ENCODE measurements at places on chromosomes 7 and 10.

DNA sequence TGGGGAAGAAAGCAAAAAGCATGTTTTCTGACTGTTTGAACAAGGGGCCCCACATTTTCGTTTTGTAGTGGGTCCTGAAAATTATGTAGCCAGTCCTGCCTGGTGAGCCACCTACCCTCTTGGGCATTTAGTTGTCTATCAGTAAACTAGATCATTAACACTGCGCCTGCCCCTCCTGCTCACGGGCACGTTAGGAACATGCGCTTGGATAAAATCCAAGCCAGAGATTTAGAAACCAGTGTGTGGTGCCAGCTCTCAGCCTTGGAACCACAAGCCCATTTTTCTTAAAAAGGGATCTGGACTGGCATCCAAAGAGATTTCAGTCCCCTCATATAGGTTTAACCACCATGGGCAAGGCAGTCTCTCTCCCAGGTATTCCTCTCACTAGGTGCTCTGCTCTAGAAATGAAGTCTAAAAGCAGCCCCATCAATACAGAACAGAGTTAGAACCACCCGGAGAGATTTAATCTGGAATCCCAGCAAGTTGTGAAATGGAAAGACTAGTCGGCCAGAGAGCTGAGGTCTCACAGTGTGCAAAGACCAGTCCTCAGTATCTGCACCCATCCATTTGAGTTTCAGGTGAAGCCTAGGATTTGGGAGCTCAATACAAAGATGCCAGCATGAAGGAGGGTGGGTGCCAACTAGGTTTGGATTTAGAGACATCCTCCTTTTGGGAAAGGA is 123.9 kb upstream of the TCF7L2 start:
- no peak for DNase-seq

- no peak for DNase-seq
Observed at GRCh38 chr10:71747551-71748523, 25.5 kb downstream of the VSIR start.

DNA sequence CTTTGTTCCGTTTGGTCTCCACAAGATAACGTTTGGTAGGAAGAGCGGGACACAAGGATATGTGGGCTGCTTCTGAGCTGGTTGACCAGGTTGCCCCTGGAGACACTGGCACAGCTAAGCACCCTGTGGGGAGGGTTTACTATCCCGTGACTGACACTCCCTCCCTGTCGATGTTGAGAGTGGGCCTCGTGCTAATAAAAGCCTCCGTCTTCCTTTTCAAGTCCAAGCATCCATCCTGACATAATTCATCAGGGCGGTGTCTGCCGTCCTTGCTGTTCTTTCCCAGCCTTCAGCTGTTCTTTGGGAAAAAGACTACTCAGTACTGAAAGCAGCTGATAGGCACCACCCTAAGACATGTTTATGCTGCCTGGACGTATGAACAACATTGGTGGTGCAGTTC is 49.6 kb downstream of the SHH start:
- DNase-seq = no peak

DNA sequence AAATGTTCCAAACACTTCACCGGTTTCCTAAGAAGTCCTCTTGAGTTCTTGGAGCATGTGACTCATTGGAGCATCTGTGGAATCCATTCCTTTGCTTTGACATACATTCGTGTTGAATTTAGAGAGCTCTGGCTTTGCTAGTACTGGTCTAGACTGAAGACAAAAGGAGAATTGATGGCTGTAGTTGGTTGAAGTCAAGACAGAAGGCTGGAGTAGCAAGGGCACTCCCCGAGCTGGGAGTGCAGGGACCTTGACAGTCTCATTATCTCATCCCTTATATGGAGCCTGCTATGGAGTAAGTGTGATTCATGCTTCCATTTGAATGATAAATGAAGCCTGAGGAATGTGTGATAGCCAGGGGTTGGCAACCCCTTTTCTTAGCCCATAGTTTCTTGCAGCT is 1249.1 kb downstream of the TYW1 start:
- DNase-seq = no peak

DNA sequence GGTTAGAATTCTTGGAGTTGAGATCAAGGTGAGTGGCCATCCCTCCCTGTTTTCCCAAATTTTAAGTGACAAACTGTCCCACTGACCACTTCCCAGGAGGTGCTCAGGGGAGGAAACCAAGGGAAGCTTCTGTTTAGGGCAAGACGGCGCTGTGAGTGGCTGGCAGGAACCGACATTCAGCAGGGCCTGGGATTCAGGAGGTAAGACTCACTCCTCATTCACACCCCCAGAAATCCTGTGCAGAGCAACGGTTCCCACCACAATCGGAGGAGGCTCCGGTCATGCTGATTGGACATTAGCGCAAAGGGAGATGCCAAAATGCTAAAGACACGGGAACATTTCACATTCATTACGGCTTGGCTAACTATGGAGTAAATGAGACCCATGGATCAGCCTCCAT is 200.9 kb downstream of the GRID1 start:
- DNase-seq = no peak

DNA sequence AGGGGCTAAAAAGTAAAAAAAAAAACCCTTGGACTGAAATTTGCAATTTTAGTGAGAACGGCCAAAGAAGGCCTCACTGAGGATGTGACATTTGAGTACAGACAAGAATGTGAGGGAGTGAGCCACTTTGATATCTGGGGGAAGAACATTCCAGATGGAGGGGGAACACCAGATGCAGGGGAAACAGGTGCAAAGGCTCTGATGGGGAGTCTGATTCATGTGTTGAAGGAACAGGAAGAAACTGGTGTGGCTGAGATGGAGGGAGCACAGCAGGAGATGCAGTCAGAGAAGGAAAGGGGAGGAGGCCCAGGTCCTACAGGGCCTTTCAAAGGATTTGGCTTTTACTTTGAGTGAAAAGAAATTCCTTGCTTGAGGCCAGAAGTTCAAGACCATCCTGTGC is 615.7 kb upstream of the NRP1 start:
- no peak for DNase-seq

DNA sequence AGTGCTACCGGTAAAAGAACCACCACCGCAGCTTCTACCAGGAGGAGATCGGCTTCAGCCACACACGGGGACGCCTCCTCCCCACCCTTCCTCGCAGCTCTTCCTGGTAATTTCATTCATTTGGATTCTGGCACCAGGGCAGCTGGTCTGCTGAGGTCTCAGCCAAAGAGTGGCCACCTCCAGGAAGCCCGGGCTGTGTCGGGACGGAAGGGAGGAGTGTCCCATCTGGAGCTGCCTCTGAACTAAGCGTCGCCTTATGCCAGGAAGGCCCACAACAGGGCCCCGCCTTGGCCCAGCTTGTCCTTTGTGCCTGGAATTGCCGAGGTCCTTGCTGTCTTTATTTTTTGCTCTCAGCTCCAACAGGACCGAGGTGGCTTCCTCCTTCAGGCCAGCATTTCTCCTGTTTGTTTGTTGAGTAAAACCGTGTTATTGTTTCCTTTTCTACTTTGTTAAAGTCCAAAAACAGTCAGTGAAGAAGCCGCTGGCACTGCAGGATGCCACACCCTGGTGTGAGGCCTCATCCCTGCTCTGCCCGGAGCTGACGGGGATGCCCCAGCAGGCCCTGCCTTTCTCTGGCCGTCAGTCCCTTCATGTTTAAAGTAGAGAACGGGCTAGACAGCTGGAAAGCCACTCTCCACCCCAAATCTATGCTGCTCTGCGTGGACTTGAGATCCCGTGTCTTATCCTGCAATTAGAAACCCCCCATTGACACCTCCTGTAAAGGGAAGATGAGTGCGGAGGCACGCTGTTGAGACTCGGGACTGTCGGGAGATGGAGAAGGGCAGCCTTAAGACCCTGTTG is 24.5 kb upstream of the TTYH3 start:
- DNase-seq = no peak

- DNase-seq = no peak
Observed at GRCh38 chr7:14807507-14807906, 95.0 kb downstream of the DGKB start.

DNA sequence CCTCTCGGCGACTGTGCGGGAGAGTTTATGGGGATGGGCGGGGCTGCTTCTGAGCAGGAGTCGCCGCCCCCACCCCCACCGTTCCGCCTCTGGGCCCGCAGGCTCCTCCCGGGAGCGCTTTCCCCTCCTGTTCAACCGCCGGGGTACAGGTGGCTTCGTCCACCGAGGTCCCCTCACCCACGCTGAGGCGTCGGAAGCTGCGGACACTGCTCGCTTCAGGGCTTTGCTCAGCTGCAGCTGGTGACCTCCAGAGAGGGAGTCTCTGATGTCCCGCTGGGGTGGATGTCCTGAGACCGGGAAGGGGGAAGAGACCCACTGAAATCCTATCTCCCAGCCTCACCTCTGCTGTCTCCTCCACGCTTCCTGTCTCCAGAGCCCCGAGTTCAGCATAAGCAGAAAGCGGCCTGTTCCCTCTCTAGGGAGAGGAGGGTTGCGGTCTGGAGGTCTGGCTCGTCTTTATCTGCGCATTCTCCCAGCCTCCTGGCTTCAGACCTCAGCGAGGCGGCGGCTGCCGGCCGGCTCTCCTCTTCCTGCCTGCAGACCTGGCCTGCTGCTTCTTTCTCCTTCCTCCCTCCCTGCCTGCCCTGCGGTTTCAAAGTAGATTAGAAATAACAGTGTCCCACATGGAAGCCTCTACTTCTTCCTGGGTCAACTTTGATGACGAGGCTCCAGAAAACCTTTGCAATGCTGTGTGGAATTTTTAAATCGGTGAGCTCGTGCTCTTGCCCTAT is 1.8 kb downstream of the CYP2E1 start:
- DNase-seq = no peak

DNA sequence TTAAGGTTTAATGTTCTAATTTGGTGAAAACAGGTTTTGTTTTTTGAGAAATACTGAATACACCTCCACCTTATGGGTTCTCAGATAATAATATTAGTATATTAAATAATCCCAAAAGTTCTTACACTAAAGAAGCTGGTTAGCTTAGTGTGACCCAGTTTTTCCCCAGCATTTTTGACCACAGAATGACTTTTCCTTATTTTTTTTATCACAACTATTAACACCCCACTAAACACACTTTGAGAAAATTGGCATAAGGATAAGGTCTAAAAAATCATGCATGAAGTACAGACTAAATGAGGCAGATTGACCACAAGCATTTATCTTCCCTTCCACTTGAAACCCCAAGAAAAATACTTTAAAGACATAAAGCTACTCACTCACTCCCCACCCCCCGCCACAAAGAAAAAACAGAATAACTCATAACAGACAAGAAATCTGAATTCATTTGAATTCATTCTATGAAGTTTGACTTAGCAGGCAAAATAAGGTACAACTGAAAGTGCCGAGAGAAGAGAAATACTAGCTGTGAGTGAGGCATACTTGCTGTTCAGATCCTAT is 49.7 kb upstream of the WNT16 start:
- DNase-seq = no peak

- DNase-seq = no peak
Observed at GRCh38 chr7:102306916-102307677, 20.4 kb downstream of the SH2B2 start.

- DNase-seq = no peak
Observed at GRCh38 chr10:59085054-59085453, 91.4 kb upstream of the PHYHIPL start.

- no peak for DNase-seq
Observed at GRCh38 chr10:7722927-7723529, 19.9 kb downstream of the ITIH2 start.

DNA sequence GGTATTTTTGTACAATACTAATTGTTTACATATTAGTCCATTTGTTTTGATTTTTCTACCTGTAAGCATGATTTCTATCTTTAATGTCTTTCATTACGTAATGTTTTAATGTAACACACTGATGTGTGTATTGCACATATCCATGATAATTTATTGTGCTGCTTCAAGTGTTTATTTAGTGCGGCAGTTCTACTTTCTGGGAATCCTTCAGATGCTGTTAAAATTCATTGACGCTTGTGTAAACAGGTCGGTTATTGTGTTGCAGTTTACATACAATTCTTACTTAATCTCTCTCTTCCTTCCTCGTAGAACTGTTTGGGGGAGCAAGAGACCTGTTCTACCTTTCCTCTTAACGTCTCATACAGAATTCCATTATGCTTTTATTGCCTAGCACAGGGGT is 6.9 kb downstream of the TMEM60 start:
- DNase-seq = no peak

DNA sequence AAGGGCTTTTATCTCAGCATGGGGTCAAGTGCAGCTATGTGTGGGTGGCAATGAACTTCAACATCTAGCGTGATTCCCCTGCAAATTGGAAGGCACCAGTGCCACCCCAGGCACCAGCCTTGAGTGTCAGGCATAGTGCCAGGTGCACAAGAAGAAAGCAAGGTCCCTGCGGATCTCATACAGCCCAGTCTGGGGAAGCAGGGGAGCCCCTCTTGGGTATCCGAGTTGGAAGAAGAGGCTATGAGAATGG is 269.0 kb downstream of the RPS24 start:
- DNase-seq = no peak

GRCh38 chr10:127374074-127374680 is 174.9 kb upstream of the NPS start:
- no peak for DNase-seq

- DNase-seq = no peak
Observed at GRCh38 chr10:62079885-62080559, 178.5 kb downstream of the ARID5B start.

DNA sequence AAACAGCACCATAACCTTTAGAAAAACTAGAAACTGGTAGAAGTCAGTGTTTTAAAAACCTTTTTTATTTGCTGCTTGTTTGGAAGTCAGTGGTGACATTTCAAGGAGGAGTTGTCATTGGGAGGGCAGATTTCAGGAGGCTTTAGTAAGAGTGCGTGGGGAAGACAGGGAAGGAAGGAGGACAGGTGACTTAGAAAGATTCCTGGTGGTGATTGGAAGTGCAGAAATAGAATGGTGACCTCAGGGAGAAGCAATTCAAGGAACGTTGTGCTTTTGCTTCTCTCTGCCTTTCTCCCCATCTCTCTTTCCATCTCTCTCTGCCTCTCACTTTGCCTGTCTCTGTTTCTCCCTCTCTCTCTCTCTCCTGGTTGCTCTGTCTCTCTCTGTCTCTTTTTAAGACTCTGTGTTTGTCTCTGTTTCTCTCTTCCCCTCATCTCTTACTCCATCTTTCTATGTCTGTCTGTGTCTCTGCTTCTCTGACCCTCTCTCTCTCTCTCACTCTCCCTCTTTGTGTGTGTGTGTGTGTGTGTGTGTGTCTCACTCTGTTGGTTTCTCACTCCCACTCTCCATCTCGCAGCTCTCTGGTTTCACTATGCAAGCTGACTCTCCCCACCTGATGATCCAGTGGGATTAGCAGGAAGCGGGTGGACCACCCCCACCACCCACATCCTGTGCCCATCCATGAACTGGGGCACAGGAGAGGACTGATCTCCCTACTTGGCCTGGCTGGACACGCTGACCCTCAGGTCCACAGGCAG is 10.9 kb upstream of the PFKP start:
- DNase-seq = no peak

DNA sequence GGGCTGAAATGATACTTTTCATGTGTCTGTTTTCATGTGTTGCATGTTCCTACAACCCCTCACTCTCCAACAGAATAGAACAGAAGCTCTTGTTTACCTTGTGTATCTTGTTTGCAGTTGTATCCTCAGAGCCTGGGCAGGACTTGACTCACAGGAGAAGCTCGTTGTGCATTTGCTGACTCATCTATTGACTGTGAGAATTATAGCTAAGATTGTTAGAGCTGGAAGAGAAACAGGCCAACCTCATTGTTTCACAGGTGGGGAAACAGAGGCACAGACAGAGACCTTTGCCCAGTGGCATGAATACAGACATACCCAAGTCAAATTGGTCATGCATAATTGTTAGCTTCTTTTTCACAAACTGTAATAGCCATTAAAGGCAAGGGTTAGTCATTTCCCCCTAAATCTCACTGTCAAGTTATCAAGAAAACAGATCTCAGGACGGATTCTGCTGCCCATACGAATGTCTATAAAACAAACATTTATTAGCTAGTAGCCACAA is 4.6 kb upstream of the TSPAN15 start:
- DNase-seq = no peak

- DNase-seq = no peak
Observed at GRCh38 chr10:50464004-50464409, 159.7 kb downstream of the SGMS1 start.
